ENCODE measurements at places on chromosomes 7 and 10.

GRCh38 chr7:70645876-70646351, 486.0 kb upstream of the GALNT17 start:
- DNase-seq = no peak

GRCh38 chr10:127035827-127036226, 130.6 kb downstream of the DOCK1 start:
- no peak for DNase-seq

- no peak for DNase-seq
Measured at GRCh38 chr10:59678884-59679301, 30.8 kb downstream of the SLC16A9 start.

GRCh38 chr10:124589491-124590041, 127.9 kb downstream of the LHPP start:
- no peak for DNase-seq

DNA sequence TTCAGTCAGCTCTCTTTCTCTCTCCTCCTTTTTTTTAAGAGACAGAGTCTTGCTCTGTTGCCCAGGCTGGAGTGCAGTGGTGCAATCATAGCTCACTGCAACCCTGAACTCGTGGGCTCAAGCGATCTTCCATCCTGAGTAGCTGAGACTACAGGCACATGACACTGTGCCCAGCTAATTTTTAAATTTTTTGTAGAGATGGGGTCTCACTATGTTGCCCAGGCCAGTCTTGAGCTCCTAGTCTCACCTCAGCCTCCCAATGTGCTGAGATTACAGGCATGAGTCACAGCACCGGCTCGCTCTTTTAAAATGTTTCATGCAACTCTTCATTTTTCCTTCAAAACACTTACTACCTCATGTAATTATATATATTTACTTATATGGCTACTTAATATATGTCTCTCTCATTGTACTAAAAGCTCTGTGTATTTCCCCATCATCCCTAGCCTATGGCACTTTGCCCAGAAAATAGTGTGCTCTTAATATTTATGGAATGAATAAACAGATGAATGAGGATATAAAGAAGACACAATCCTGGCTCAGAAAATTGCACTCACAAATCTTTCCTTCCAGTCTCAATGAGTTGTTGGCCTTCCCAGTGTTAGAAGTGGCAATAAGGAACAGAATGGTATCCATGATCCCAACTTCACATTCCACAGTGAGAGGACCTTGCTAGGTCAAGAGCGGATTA, 33.9 kb downstream of the EBLN1 start:
- no peak for DNase-seq

DNA sequence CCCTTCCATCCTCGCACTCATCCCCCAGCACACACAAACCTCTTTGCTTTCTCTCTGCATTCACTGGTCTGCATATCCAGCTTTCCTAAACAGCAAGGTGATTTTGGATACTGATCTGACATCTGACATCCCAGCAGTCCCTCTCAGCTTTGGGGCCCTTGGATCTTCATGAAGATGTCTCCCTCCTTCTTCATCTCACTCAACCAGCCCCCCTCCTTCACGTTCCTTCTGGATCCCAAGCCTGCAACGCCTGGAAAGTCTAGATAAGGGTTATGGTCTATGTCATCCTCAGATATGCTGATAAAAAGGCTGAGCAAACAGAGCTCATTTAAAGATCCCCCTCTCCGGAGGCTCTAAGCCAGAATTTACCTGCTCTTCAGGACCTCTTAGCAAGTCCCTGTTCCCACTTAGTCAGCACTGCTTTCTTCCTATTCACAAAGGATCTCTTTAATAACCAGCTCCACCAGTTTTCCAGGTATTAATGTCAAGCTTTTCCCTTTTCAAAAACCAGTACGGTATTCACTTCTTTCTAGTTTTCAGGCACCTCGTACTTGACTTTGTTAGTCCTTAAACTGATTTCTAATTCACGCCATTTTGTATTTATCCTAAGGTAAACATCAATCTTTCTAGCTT, 38.9 kb downstream of the CREB3L2 start:
- no peak for DNase-seq

- DNase-seq = no peak
Measured at GRCh38 chr7:2803342-2803692, 40.8 kb downstream of the GNA12 start.

GRCh38 chr7:123028339-123028738, 32.8 kb upstream of the TAS2R16 start:
- no peak for DNase-seq

GRCh38 chr10:69172241-69172982, 7.6 kb upstream of the SUPV3L1 start:
- DNase-seq = no peak

- DNase-seq = no peak
Measured at GRCh38 chr10:85900487-85900886, 466.1 kb downstream of the GRID1 start.

DNA sequence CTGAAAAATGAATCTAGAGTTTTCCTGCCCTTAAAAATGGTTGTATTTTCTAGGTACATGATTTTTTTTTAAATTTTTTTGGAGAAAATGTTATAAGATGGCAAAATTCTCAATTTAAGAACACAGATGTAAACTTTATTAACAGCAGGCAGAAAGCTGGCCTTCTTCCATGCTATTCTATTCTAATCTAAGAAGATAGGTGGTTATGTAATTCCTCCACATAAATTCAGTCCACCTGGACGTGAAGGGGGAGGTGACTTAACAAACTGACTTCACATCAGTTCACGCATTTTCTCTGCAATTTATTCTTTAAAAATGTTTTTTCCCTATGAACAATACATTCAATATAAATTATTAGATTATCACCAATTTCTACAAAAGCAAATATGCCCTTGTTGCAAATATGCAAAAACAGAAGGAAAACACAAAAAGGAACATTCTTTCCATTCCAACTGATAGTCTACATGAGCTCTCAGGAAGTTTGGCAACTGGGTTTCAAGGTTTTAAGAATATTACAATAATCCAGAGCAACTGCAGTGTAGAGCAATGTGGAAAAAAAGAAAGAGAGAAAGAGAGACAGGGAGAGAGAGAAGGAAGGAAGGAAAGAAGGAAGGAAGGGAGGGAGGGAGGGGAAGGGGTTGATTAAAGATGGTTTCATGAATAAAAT, 76.8 kb downstream of the HIBADH start:
- no peak for DNase-seq

DNA sequence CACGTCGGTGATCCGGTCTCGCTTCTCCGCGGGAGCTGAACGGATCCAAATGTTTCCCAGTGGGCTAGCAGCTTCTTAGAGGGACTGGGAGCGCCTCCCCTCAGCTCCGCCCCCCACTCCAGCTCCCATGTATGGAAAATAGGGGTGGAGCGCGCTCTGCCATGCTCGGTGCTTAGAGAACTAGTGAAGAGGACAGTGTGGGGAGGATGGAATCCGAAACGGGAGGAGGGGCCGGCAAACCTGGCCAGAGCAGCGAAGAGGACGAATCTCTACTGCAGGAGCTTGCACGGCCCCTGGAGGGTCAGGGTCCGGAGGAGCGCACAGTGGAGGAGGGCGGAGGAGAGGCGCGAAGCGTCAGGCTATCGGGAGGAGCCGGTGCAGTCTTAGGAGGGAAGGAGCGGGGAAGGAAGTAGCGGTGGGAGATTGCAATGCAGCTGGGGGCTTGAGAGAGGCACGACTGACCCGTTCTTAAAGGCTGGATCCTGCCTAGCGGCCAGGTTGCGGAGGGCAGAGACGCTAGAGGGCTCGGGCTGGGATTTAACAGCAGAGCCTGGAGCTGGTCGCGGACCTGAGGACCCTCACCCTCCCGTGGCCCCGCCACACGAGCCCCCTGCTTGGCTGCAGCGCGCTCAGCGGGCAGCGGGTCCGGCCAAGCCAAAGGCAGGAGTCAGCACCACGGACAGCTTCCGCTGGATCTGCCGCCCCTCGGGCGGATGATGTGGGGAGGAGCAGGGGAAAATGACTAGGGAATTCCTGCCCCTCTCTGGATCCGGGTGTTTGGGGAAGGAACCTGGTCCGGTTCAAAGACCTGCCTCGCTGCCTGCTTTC, at the start of gene PRLHR:
Gene PRLHR (minus strand): TSS at position 51 of the 828 bp plus-strand sequence. CDS start 404 bp downstream, outside the sequence.
- no peak for DNase-seq

- no peak for DNase-seq
Measured at GRCh38 chr10:24272374-24272773, 63.4 kb downstream of the KIAA1217 start.

- no peak for DNase-seq
Measured at GRCh38 chr10:46515366-46515765, 41.1 kb downstream of the GPRIN2 start.

DNA sequence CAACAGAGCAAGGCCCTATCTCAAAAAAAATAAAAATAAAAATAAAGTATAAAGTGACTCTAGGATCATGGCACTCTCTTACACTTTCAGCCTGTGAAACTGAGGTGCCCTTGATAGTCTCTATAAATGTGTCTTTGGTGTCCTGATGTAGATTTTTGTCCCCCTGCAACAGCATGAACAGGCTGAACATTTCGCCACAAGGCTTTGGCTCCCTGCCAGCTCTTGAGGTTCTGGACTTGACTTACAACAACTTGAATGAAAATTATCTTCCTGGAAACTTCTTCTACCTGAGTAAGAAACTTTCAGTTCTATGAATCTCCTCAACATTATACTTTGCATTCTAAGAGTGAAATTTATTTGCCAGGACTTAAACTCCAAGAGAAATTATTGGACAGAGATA, 48.1 kb upstream of the BMS1 start:
- DNase-seq = no peak

DNA sequence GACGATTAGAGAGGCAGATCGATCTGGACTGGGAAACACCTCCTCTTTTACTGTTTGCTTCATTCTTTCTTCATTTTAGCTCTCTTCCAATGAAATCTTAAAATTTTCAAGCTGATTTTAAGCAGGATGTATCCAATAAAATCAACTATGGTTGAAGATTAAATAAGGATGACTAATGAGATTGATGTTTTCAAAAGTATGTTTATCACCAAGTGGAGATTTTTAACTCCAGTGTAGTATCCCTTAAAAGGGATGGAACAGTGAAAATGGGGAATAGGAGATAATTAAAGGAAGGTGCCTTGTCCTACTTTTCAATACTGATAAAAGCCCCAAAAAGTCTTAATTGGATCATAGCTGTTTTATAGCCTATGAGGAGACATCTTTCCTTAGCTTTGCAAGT, 11.6 kb upstream of the LIPF start:
- DNase-seq = no peak

GRCh38 chr7:31370609-31371008, 30.1 kb upstream of the NEUROD6 start:
- DNase-seq = no peak

GRCh38 chr10:60032723-60033122, 126.4 kb upstream of the CCDC6 start:
- peak; percentile 57 for DNase-seq

- DNase-seq = no peak
Measured at GRCh38 chr10:129941199-129942018, 22.7 kb downstream of the EBF3 start.

DNA sequence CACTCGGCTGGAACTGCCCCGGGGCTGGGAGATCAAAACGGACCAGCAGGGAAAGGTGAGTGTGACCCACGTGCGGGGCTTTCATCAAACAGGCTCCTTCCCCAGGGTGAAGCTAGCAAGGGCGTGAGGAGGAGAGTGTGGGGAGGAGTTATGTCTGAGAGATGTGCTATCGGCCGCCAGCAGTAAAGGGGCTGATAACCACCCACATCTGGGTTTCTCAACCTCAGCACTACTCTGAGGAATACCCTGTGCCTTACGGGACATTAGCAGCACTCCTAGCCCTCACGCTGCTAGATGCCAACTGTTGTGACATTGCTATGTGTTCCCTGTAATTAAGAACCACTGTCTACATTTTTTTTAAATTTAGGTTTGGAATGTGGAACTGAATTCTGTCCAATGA, 113.9 kb upstream of the STK17A start:
- no peak for DNase-seq

- no peak for DNase-seq
Measured at GRCh38 chr7:91162436-91162835, 101.8 kb upstream of the FZD1 start.

DNA sequence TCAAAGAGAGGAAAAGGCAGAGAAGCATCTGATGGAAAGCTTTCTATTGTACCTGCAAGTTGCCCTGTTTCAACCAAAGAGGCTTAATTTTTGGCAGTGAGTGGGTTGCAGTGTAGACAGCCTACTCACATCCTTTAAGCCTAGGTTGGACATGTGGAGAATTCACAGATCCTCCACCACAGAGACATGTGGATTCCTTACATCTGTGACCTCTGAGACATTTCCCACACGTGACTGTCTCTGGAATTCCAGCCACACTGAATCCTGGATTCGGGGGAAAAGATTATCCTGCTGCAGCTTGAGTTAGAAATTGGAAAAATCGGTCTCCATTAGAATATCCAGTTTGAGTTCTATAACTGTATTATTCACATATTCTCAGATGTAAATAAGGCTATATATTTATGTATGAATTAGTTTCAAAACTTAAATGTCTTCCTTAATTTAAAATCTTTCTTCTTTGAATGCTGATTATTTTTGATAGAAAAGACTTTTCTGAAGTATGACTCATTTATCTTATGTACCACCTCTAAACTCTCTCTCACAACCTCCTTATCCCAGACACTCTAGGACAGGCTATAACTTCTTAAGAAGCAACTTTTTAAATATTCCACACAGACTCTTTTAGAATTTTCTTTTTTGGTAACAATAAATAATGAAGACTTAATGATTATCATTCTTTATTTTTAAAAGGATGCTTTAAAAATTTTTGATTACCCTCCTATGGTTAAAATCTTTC, 123.3 kb downstream of the TWIST1 start:
- no peak for DNase-seq

DNA sequence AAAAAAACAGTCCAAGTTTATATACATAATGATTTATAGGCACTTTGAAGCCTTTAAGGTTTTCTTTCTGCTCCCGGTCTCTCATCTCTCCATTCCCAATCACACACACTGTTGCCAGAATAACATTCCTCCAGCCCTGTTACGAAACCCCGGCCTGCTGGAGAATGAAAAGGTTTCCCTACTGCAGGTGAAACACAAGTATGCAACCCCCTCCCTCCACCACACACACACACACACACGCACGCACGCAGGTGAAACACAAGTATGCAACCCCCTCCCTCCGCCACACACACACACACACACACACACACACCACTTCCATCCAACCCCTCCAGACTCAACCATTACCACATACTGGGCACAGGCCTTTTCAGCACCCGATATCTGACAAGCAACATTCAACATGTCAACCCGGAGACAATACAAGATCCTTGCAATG, 87.5 kb downstream of the PARD3 start:
- DNase-seq = no peak

DNA sequence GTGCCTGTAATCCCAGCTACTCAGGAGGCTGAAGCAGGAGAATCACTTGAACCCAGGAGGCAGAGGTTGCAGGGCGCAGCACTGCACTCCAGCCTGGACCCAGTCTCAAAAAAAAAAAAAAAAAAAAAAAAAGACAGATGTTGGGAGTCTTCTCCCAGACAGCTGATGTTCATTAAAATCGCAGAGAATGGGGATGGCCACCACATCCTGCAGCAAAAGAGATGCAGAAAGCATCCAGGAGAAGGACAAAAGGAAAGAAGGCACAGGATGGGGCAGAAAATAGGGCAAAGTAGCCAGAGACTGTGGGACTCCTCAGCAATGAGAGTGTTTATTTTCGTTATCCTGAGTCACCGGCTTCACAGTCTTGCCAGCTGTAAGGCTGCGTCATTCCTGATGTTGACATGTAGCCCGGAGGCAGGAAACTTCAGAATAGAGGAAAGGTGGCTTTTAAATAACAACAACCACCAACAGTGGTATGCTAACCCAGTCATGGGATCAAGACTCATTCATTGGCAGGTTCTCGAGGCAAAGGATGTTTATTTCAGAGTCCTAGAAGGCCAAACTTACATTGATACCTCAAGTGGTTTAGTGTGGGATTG, 149.5 kb upstream of the SVIL start:
- DNase-seq = no peak

Data from NCI-H748 treated with DMSO at 0.1 percent for 48 hours (cell line).